ENCODE measurements at places on chromosomes 13 and 19. TPM values are rescaled to one million over a fixed set of nuclear protein-coding genes. Genes with fewer than 3 reads are reported as not detected.

SPIB gene
- total RNA-seq: not detected

DCAF15 gene
- total RNA-seq: 13.8 TPM

CD320 gene
- 32.7 TPM for total RNA-seq

PABPC3 gene
- total RNA-seq: under 0.01 TPM

NLRP12 gene
- total RNA-seq: under 0.01 TPM

CYP2F1 gene
- total RNA-seq: under 0.01 TPM

SYT3 gene
- total RNA-seq: 0.85 TPM

POMP gene
- 199 TPM for total RNA-seq

PDX1 gene
- total RNA-seq: not detected

OR7D2 gene
- not detected for total RNA-seq

SPRED3 gene
- 3.3 TPM for total RNA-seq

ZNF558 gene
- 40.9 TPM for total RNA-seq

ZNF780B gene
- 12.7 TPM for total RNA-seq

ZNF529 gene
- 8.6 TPM for total RNA-seq

PSG3 gene
- total RNA-seq: not detected

PSG11 gene
- under 0.01 TPM for total RNA-seq

KIR2DL3 gene
- not detected for total RNA-seq

IZUMO4 gene
- 0.58 TPM for total RNA-seq

HSD17B14 gene
- 2.5 TPM for total RNA-seq

CKM gene
- not detected for total RNA-seq

PTGIR gene
- 16.3 TPM for total RNA-seq

HCST gene
- 0.56 TPM for total RNA-seq

NLRP4 gene
- total RNA-seq: not detected

SCGB2B2 gene
- total RNA-seq: not detected

PLIN5 gene
- total RNA-seq: not detected

KLK14 gene
- not detected for total RNA-seq

CGB5 gene
- not detected for total RNA-seq

ZAR1L gene
- not detected for total RNA-seq

NPAS1 gene
- 5.6 TPM for total RNA-seq

BRME1 gene
- 1.2 TPM for total RNA-seq

GPR18 gene
- not detected for total RNA-seq

C19orf38 gene
- total RNA-seq: 2.3 TPM

ERFL gene
- total RNA-seq: not detected

NKPD1 gene
- 0.56 TPM for total RNA-seq

C19orf85 gene
- total RNA-seq: not detected

LILRA5 gene
- not detected for total RNA-seq

CLEC17A gene
- total RNA-seq: under 0.01 TPM

MCEMP1 gene
- total RNA-seq: not detected

ATP8B3 gene
- total RNA-seq: 0.38 TPM

ZNF99 gene
- not detected for total RNA-seq

URI1 gene
- 75.5 TPM for total RNA-seq

CEACAM16 gene
- not detected for total RNA-seq

OLFM4 gene
- total RNA-seq: not detected

FUT2 gene
- not detected for total RNA-seq

CRX gene
- total RNA-seq: not detected

FCER2 gene
- total RNA-seq: not detected

KLK2 gene
- not detected for total RNA-seq

LHB gene
- not detected for total RNA-seq

CEACAM3 gene
- not detected for total RNA-seq

PLK5 gene
- total RNA-seq: not detected

All from regular cardiac myocyte (primary cell).